ENCODE measurements at places on chromosomes 13 and 19.

GRCh38 chr13:80173224-80173623 is 167.7 kb downstream of the SPRY2 start:
- no peak for DNase-seq

DNA sequence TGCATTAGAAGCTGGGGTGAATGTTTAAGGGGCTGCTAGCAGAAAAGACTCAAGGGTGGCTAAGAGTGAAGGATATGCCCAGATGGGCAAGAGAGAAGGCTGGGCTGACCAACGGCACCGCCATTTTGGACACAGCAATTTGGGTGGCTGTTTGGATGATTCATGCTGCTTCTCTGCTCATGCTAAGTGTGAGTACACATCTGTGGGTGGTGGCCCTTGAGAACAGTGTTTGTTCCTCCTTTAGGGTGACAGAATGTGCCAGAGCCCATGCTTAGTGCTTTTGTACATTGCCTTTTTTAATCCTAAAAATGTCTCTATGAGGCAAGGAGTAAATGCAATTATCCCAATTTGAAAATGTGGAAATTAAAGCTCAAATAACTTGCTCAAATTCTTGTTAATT is 9.8 kb downstream of the CBY2 start:
- DNase-seq: no peak

GRCh38 chr13:20815464-20815863 is 41.7 kb upstream of the EEF1AKMT1 start:
- DNase-seq: no peak

DNA sequence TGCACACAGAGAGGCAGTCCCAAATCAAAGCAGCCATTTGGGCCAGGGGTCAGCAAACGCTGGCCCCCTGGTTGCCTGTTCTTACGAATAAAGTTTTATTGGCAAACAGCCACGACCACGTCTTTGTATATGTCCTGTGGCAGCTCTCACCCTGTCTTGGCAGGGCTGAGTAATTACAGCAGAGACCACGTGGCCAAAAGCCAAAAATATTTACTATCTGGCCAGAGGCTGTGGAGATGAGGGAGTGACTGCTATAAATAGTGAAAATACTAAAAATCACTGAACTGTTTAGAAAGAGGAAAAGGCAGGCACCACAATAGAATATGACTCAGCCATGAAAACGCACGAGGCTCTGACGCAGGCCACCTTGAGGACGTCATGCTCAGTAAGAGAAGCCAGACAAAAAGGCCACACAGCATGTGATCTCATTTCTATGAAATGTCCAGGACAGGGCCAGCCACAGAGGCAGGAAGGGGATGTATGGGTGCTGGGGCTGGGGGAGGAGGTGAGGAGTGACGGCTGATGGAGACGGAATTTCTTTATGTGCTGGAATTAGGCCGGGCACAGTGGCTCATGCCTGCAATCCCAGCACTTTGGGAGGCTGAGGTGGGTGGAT is 29.4 kb downstream of the SMIM24 start:
- DNase-seq: peak; percentile 81

DNA sequence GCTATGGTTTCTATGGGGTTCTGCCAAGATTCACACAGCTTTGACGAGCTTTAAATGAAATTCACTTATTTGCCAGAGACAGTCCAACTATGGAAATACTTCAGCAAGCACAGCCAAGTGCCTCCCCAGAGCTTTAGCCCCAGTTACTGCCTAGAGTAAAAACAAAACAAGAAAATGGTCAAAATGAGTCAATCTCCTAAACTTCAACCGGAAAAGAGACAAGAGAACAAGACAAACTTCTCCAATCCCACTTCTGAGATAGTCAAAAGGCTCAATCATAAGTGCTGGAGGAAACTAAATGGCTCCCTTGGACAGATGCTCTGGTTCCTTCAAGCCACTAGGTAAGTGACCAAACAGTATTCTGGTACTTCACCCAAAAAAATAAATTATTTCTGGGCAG is 65.8 kb downstream of the KATNAL1 start:
- no peak for DNase-seq

- DNase-seq: no peak
Observed at GRCh38 chr13:106210324-106210723, 325.1 kb downstream of the EFNB2 start.
